AG09309 (cell line): ENCODE measurements at places on chromosomes 4 and X.
A peak's percentile ranks its signal among the peaks of the same experiment; 100 is the strongest.

- DNase-seq: no peak
Measured at GRCh38 chr4:99587803-99588202, 13.2 kb downstream of the MTTP start.

DNA sequence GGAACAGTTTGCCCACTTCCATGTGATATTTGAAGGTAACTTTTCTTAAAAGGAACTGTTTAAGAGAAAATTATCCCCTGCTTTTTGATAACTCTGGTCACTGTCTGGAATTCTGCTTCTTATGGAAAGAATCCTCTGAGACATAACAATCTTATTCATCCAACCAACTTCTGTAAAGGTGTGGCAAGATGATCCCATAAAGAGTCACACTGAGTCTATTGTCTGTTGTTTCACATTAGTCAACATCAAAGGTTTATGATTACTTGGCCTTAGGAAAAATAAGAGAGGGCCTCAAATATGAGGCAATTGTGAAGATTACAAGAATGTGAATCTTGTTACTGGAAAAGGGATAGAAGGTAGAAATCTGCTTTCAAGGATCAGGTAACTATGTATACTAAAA lies 88.0 kb upstream of the MAGEB18 start:
- no peak for DNase-seq

DNA sequence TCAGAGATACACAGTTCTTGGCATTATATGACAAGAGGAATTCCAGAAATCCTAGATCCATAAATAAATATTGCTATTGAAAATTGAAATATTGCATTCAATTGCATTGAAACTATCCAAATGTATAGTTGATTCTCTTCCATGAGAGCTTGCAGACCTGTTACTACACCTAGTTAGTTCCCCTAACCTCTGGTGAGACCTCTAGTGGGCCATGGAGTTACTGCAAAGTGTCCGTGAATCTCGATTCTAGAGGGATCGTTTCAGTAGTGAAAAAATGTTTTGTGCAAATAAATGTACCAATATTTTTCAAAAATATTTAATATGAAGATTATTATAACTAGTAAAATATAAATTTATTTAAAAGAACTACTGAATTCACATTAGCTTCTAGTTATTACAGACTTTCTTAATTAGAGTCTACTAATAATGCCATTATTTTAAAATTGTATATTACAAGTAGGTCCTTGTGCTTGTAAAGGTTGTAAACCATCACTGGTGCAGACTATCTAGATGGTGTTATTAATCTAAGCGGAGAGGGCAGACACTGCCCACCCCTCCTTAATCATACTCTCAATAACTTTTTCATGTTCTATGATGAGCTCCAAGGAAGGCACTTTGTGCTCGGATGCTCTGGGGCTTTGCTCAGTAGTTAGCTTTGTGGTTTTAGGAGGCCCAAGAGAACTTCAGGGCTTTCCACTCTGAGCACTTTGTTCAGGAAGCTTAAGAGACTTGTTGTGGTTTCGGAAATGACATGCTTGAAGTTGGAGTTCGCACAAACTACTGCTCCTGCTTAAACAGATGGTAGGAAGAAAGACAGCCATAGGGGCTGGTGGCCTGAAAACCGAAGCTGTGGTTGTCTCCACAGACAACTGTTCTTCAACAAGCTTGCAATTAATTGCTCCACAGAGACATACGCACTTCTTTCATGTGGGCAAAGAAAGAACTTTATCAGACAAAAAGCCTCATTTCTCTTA lies 42.8 kb downstream of the IL21 start:
- DNase-seq: no peak

DNA sequence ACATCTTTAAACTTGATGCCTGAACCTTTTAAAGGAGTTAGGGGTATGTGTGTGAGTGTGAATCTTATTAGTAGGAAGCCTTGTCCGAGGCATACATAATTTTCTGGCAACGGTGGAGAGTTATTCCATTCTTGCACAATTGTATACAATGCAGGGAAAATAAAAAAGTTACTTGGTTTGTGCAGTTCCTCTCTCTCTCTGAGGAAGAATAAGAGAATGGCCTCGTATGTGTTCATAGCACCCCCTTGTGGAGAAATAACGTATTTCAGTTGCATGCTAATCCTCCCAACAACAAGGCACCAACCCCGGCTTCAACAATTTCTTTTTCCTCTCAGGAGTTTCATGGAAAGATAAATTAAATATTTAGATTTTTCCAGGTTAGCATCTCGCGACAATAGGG lies 33.7 kb upstream of the FGF13 start:
- DNase-seq: no peak

DNA sequence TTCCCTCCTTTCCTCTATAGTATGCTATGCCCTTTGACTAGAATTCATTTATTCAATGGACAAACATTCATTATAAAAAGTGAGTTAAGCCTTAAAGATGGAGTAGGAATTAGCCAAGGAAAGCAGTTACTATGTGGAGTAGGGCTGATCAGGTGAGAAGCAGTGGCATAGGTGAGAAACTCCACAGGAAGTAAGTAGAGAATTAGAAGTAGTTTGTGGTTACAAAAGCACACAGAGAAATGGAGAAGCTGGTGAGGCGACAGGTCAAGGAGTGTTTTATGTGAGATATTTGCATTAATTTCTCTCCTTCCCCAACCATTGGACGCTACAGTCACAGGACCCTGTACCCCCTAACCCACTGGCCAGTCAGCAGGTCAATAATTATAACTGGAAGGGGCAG lies 30.6 kb downstream of the SETD7 start:
- no peak for DNase-seq

DNA sequence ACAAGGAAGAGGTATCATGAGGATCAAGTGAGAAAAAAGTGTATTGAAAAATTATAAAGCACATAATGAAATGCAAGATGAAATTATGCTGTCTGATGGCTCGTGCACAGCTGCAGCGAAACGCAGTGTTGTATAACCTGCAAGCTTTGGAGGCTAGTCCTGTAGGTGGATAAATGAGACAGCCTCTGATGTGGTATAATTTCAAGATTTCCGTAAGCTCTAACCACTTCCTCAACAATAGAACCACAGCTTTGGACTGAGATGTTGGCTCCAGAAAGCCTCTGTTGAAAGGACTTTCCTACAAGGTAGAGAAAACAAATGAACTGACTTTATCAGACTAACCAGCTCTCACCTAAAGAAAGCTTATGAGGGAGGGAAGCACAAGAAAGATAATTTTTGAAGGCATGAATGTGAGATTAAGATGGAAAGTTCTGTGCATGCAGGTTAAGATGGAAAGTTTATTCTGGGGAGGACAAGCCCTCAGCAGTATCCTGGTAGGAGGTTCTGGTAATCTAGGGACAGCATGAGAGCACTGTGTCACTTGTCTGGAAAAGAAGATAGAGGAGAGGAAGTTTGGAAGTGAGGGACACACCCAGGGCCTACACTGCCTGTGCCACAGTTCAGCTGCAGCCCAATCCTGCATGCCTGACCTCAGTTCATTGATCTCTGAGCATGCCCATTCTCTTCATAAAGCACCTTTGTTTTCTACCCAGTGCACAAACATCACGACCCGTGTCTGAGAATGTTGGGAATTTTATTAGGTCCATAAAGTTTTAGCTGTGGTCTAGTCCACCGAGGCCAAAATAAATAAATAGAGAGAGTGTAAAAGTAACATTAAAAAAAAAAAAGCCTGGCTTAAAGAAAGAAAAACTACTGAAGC lies 161.5 kb upstream of the SFRP2 start:
- DNase-seq: no peak

DNA sequence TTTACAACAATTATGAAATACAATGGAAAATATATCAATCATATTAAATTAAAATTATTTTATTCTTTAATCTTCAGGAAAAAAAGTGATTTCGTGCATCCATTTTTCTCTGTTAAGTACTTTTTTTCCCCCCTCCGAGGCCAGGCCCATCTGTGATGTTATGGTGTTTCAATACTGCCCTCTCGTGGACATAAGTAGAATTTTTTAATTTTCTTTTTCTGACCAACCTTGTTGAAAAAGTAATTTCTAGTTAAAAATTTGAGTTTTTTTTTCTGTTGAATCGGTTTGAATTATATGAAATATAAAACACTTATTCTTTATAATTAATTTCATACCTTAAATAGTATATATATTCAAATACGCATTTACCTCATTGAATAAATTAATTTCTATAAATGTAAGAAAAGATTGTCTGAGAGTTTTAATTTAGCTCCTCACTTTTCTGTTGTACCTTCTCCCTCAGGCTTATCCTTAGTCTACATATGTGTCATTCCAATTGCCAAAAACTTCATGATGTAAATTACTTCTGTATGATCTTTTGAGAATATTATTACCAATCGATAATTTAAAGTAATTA lies 175.8 kb upstream of the TECRL start:
- no peak for DNase-seq

- no peak for DNase-seq
Measured at GRCh38 chrX:55787063-55787462, 69.5 kb downstream of the RRAGB start.

DNA sequence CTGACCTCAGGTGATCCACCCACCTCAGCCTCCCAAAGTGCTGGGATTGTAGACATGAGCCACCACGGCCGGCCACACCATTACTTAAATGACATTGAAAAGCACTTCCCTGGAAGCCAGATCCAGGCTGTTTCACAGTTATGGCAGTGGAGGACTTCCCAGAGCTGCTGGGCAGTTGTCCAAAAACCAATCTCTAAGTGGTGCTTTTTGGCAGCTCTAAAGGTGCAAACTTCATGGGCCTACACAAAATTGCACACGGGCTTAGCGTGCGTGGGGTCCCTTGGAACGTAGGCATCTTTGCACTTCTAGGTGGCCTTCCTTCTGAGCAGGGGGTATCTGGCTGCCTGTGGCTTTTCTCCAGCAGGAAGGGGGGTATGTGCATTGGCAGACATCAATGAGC lies 172.3 kb downstream of the SHOX start:
- DNase-seq: no peak

GRCh38 chr4:3364199-3364598 lies 71.4 kb downstream of the RGS12 start:
- no peak for DNase-seq

DNA sequence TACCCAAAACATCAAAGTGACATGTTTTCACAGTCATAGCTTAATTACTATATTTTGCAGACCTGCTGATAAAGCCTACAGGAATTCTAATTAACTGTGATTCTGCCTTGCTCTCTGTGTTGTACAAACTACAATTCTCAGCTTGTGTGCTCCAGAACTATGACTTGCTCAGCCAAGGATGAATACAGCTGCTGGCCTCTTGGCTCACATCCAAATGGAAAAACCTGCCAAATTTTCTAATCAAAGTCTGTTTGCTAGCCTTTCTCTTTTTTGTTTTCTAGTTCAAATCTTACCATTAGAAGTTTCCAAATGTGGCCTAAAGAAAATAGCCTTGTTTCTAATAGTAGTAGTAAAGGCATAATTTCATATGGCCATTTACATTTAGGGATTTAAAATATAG lies 1176.8 kb downstream of the FAM133A start:
- DNase-seq: no peak

DNA sequence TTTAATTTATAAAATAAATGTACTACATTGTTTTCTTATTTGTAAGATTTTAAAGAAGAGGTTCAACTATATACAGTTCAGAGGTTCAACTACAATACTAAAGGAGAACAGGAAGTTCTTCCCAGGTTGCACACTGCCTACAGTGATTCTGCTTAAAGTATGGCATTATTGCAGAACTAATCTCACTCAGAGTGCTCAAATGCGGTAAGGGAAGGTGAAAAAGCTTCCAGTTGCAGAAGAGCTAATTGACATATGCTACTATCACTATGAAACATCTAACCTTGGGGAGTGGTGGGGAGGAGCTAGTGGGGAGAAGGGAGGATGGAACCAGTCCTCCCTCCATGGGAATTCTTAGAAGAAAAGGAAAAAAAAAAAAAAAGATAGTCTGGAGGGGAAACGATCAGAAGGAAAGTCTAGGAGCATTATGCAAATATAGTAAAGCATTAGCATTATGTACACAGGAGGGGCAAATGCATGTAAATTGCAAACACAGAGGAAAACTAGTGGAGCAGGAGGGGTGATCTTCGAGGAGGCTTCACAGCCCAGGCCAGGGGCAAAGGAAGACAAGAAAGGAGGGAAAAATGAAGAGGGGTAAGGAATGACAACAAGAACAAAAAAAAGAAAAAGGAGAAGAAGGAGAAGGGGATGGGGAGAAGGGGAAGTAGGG lies 32.0 kb upstream of the MMAA start:
- DNase-seq: no peak

GRCh38 chr4:74758551-74759145 lies 35.7 kb downstream of the BTC start:
- no peak for DNase-seq

DNA sequence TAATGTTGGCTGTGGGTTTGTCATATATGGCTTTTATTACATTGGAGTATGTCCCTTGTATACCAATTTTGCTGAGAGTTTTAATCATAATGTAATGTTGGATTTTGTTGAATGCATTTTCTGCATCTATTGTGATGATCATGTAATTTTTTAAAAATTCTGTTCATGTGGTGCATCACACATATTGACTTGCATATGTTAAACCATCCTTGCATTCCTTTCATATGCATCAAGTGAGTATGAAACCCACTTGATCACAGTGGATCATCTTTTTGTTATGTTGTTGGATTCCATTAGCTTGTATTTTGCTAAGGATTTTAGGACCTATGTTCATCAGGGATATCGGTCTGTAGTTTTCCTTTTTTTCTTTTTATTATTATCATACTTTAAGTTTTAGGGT lies 12.1 kb downstream of the HEPH start:
- DNase-seq: no peak

- DNase-seq: peak; percentile 14
Measured at GRCh38 chr4:21992330-21992729, 43.8 kb upstream of the KCNIP4 start.

- no peak for DNase-seq
Measured at GRCh38 chrX:5568934-5569333, 659.7 kb downstream of the NLGN4X start.

- no peak for DNase-seq
Measured at GRCh38 chr4:122712782-122713181, 19.7 kb upstream of the BBS12 start.

GRCh38 chr4:4384837-4385236 lies 2.1 kb upstream of the NSG1 start:
- DNase-seq: no peak

DNA sequence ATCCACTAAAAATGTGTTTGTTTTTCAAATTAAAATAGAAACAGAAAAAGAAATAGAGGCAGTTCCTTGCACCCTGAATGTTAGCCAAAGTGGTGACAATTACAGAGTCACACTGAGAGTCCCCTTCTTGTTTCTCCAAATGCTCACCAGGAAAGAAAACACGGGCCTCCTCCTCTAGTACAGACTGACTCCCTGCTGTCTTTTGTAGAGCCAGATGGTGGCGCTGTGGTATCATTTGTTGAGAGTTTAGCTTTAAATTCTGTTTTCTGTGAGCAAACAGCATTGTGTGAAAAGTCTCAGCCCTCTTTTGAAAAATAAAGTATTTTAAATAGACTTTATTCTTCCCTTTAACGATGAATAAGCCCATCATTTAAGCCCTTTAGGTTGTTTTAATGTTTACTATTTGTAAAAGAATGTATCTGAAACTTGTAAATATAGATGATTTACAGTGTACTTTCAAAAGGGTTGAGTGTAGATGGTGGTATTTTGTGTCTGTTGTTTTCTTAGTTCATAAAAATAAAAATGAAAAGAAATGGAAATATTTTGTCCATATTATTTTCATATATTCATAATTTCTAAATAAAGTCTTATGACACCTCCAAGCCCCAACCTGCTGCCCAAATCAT lies 36.9 kb upstream of the ATOH1 start:
- peak; percentile 8 for DNase-seq

GRCh38 chr4:114365591-114365990 lies 233.0 kb upstream of the UGT8 start:
- DNase-seq: no peak

- DNase-seq: no peak
Measured at GRCh38 chr4:24795666-24796381, 451 bp downstream of the SOD3 start.
